Right ventricle myocardium inferior (tissue), 1 donor: ENCODE measurements at places on chromosomes 3 and 15. TPM values are rescaled to one million over a fixed set of nuclear protein-coding genes. Genes with fewer than 3 reads are reported as not detected.

GRCh38 chr3:194654443-194654842, 17.5 kb downstream of the LSG1 start:
- DNase-seq: no peak

DNA sequence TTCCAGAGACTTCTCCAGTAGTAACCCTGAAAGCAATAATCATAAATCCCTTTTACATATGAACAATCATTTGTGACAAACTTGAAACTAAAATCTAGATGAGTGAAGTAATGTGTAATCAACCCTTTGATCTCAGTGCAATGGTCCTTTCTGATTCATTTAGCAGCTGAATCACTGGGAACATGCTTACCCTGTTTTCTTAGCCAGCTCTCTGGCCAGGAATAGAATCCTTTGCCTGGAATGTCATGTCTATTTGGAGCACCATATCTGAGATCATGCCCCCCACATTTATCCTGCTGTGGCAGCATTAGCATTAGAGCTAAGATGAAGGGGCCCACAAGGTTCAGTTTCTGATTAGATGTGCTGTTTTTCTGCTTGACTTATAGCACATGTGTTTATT, 309.8 kb downstream of the OXSM start:
- DNase-seq: no peak

The TSPAN3 gene
- 98.3 TPM for total RNA-seq

- no peak for DNase-seq
Measured at GRCh38 chr15:80606511-80607071, 88.5 kb upstream of the ABHD17C start.

DNA sequence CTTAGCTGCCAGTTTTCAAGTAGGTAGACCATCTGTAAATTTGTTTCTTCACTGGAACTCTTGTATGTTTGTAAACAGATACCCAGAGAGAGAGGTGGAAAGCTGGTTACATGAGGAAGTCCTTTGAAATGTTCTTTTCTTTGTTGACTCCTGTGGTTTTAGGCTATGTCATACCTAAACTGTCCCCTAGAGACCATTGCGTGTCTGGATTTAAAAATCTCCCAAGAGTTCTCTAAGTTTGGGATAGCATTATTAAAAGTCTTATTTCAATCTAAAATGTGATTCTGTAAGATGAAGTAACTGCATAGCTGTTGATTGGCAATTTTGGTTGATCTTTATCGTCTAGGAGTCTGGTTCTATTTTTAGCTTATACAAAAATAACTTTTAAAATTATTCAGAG, 127.2 kb downstream of the GHSR start:
- no peak for DNase-seq

The ZMAT3 gene
- 11.1 TPM for total RNA-seq

DNA sequence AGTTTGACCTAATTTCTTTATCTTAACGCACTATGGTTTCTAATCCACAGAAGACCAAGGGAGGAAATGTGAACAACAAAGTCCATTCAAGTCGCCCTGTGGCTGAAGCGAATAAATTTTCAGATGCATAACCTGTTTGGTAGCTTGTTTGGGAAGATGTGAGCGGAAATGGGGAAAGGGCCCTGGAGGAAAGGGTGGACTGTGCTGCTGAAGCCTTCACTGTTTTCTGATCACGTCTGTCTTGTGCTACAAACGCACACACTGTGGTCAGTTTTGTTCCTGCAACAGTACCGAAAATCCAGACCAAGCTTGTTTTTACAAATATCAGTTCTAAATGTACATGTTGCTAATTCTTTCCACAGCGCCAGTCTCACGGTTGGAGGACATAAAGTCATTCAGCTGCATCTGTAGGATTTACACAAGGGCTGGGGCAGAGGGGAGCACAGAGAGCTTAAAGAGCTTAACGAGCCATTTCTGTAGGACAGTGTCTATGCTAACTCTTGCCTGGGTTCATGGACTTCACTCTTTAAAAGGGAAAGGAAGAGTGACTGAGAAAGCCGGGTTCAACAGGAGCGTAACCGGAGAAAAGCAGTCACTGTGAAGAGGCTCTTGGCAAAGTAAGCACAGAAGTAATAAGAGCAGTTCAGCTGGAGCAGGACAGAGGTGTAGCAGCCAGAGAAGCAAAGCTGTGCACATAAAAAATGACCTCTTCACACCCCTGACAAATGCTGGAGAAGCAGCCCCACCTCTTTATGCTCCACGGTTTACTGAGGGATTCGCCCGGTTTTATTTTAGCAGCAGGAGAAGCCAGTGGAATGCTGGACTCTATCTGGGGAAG, 66.6 kb downstream of the USF3 start:
- no peak for DNase-seq

DNA sequence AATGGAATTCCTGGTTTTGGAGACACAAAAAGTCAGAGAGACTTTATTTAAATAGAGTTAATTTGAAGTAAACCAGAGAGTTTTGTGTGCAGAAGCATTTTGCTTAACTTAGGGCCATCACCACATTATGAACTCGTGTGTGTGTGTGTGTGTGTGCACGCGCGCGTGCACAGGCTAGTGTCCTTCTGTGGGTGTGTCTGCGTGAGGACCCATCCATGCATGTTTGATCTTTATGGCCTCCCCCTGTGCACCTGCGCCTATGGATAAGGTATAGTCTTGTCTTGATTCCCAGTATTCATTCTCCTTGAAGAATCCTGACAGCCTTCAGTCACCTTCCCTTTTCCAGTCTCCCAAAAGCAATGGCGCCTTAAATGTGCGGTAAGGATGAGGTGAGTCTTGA, 26.0 kb downstream of the MUC20 start:
- DNase-seq: no peak

- DNase-seq: no peak
Measured at GRCh38 chr3:104669083-104669482, 697.6 kb upstream of the ALCAM start.

- DNase-seq: no peak
Measured at GRCh38 chr15:57570994-57571393, 20.7 kb upstream of the MYZAP start.

- DNase-seq: no peak
Measured at GRCh38 chr15:100919481-100920405, 586 bp downstream of the LRRK1 start.
